ENCODE measurements at places on chromosomes 12 and 14.

DNA sequence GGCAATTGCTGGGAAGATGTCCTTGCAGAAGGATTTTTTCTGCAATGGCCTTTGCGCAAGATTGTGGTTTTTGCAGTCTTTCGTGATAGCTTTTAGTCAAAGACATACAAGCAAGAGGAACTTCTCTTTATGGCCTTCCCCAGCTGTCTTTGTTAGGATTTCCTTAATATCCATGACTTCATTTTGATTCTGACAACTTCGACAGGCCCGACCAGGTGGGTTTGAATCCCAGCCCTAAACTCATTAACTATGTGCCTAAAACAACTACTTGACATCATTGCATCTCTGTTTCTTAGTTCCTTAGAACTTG is 13.3 kb upstream of the VRK1 start:
- peak; percentile 33 for DNase-seq

- DNase-seq, result no peak
Observed at GRCh38 chr12:73383584-73384222, 1111.5 kb downstream of the TRHDE start.

- DNase-seq, result no peak
Observed at GRCh38 chr12:115223322-115223721, 539.3 kb upstream of the TBX3 start.

GRCh38 chr12:117155278-117156060 is 34.8 kb downstream of the FBXO21 start:
- peak; percentile 69 for DNase-seq

GRCh38 chr12:105935981-105936380 is 202.8 kb downstream of the NUAK1 start:
- DNase-seq, result no peak

- no peak for DNase-seq
Observed at GRCh38 chr12:24047326-24047725, 97.9 kb upstream of the SOX5 start.

GRCh38 chr14:48350971-48351370 is 675.6 kb upstream of the MDGA2 start:
- no peak for DNase-seq

GRCh38 chr12:86723326-86723725 is 467.1 kb upstream of the MGAT4C start:
- no peak for DNase-seq

All from CD4-positive, alpha-beta T cell treated with Interleukin-4 for 1 hour (primary cell).